ENCODE measurements at places on chromosomes 7 and 10.

DNA sequence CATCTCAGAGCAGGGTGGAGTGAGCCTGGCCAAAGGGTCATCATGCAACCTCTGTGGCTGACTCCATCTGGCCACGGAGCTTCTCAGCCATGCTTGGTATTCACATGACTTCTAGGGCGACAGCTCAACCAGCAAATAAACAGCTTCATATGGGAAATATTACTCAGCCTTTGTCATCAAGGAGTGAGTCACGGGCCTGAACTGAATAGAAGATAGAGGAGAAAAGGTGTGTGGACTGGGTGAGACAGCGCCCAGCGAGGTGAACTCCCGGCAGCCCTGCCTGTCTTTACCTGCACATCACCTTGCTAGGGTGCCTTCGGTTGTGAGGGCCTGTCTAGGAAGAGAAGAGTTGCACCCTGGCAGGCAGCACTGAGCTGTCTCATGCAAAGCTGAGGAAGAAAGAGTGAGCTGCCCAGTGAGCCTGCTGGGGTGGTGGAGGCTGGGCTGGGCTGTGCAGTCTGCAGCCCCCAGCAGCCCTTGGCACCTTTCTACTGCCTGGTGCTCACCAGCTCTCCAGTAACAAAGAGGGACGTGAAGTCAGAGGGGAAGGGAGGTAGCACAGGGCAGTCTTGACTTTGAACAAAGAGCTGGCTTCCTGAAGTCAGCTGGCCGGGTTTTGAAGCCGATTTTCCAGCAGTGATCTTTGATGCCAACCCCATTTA, 114.2 kb downstream of the EGFR start:
- peak; percentile 100 for DNase-seq

DNA sequence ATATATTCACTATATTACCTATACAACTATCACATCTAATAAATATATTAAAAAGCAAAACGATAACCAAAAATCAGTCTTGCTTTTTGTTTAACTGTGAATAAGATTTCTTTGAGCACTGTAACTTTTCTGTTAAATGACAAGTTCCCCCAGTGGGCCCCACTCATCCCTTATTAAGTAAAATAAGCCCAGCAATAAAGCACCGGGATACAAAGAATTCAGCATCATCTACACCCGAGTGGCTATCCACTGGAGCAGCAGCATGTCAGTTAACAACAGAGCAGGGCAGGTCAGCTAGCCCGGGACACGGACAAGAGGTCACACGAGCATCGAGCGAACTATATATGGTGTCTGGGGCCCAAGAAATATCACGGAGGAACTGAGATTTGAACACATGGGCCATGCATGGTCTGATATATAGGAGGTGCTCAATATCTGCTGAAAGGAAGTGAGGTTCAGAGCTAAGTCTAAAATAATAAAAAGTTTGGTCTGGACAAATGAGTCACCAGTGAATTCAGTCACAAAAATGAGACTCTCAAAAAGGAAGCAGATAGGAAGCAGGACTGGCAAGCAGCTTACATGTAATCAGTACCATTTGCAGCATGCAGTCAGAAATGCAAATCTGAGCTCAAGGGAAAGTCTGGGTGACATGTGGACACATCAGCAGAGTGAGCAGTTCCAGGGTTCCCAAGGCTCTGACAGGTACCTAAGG, 4.1 kb downstream of the ERCC6 start:
- peak; percentile 84 for DNase-seq

- no peak for DNase-seq
Observed at GRCh38 chr10:65042496-65042895, 1521.3 kb downstream of the REEP3 start.

- DNase-seq, result no peak
Observed at GRCh38 chr7:155454183-155455112, 3.5 kb upstream of the EN2 start.

DNA sequence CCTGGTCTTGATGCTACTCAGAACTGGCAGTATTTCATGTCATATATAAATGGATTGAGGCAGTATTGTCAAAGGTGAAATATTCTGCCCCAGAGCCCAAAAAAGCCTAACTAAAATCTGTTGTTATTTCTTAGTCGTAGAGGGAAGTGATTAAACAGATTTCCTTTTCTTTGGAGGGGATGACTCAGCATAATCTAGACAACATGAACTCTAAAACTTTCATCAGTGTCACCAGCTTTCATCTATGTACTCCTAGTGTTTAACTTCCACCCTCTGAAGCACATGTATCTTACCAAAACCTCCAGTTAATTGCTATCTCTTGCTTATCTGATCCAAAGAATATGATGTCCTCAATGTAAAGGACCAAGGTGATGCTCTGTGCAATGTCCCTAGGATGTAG, 97.1 kb upstream of the ARID5B start:
- peak; percentile 33 for DNase-seq

GRCh38 chr10:129741280-129741977, 222.6 kb downstream of the EBF3 start:
- DNase-seq, result no peak

- no peak for DNase-seq
Observed at GRCh38 chr10:73601486-73601921, 10.4 kb upstream of the USP54 start.

GRCh38 chr7:24980534-24981170, 674 bp upstream of the OSBPL3 start:
- no peak for DNase-seq

DNA sequence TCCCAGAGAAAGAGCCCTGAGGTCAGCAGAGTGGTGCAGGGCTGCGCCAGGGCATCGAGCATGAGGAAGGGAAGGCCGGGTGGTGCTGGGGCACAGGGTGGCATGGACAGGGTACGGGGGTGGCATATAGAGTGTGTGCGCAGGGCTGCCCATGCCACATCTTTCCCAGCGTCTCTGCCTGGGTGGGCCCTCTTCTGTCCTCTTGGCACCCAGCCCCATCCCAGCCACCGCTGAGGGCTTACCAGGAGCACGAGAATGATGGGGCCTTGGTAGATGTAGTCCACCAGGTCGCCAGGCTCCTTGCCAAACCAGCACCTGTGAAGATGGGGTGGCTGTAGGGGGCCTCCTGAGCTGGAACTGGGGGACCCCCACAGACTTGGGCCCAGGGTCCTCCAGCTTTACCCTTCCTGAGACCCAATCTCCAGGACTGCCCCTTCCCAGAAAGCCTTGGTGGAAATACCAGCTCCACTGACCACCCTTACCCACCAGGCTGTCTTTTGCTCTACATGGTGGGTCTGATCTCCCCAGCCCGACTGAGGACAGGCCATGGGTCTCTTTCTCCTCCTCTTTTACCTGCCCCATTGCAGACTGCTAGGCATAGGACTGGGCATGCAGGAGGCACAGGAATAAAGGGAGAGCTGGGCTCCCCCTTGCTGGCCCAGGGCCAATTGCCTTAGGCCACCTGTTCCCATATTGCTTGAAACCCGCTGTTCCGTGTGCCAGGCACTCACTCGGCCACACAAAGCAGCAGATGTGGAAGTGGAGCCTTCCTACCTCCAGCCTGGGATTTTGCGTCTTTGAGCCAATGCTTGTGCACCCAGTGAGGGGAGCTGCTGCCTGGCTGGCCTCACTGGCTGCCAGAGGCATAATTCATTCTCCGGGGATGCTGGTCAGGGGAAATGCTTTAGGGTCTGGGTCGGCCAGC, 21.7 kb downstream of the CRHR2 start:
- no peak for DNase-seq

DNA sequence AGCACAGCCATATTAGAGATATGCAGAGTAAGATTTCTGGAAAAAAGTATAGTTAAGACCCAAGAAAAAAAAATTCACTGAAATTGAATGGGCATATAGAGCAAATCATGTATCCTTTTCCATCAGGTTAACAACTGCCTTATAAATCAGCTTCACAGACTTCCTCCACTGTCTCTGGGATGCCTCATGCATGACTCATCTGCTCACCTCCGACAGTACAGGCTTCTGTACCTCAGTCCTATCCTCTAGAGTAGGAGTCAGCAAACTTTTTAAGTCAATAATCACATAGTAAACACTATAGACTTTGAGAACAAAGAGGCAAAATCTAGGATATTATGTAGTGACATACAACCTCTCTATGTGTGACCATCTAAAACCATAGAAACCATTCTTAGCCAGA, 211.6 kb upstream of the SP8 start:
- DNase-seq, result no peak

DNA sequence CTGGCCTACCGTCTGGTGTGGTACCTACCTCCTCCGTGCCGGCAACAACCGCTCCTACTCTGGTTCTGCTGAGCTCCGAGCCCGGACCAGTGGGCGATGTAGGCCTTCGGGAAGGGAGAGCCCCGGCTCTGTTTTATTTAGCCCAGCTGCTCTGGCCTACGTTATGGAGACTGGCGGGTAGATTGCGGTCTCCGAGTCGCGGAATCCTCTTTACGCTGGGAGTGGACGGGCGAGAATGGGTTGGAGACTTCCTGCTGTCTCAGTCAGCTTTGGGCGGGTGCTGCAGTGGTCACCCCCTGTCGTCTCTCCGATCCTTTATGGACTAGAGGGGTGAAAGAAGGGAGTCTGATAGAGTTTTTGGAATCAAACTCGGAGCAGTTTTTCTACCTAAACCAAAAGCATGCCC, 406 bp downstream of the CBLL1 start:
- no peak for DNase-seq

- DNase-seq, result no peak
Observed at GRCh38 chr10:86489960-86490612, 31.5 kb downstream of the WAPL start.

DNA sequence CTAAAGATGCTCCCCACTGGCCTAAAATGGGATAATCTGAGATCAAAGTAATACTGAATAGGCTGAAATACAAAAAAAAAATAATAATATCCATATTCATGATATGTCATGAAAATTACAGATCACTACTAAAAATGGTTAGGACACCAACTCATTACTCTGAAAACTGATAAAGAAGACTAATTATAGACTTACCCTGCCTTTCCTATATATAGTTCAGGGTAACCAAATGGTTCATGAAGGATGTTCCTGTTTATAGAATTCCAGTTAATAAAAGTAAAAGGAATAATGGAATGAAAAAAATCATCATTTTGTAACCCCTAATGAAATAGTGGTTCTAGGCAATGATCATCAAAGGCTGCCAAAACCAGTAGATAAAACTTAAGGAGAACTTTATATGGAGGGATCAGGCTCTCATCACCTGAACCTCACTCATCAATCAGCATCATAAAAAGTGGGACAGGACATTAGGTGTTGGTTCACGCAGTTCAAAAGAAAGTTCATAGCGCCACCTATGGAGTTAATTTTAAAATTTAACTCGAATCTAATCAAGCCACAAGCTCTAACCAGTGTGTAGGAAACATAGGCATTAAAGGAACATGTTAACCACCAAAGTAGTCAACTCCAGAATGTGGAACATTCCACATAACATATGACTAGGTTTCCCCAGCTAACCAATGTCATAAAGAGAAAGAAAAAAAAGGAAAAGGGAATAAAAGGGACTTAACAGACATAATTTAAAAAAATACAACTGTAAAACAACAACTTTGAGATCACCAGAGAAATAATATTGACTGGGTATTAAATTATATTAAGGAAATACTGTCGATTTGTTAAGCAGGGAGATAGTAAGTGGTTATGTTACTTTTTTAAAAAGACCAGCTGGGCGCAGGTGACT, 35.7 kb downstream of the P4HA1 start:
- DNase-seq, result no peak

GRCh38 chr7:74535951-74536356, 82.2 kb downstream of the GTF2IRD1 start:
- no peak for DNase-seq

- no peak for DNase-seq
Observed at GRCh38 chr10:97718178-97718577, 4.6 kb downstream of the MARVELD1 start.

- DNase-seq, result no peak
Observed at GRCh38 chr10:103932971-103933370, 15.0 kb upstream of the STN1 start.

GRCh38 chr10:47330366-47330765, 8.1 kb downstream of the GDF2 start:
- no peak for DNase-seq

- DNase-seq, result no peak
Observed at GRCh38 chr7:98221611-98222532, 10.6 kb downstream of the BHLHA15 start.

- DNase-seq, result peak; percentile 27
Observed at GRCh38 chr10:67618116-67618515, 77.9 kb downstream of the CTNNA3 start.

DNA sequence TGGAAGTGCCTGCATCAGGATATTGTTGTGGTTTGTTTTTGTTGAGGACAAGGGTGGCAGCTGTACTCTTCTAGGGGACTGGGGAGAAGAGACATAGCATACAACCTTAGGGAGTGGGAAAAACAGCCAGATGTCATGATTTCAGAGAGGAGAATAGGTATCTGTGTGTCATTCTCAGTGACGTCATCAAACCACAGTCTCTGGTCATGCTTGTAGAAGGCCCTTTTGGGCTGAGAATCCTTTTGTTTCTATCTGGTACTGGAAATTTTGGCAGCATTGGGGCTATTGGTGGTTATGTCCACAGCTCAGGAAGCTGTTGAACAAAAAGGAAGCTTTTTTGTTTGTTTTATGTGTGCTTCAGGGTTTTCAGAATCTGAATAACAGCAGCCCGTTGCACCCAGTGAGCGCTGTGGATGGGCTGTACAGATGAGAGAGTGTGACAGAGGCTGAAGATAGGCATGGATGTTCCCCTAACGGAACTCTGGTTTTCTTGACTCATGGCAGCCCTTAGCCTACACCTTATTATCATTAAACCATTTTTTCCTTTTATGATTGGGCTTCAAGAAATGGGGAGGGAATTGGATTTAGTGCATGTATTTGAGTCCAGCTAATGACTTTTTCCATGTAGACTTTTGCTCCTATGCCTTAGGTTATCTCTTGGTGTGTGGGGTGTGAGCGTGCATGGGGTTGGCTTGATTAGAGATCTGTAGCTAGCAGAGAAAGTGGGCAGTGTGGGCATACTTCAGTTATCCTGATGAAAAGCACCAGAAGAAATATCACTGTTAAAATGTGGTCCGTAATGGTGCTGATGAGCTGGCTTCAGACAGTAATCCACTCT, 65.7 kb downstream of the SND1 start:
- DNase-seq, result no peak
